ENCODE measurements at places on chromosomes 2 and 18.

- no peak for DNase-seq
Measured at GRCh38 chr2:39523308-39524044, 86.4 kb upstream of the MAP4K3 start.

GRCh38 chr2:41907771-41908207 is 140.0 kb upstream of the PKDCC start:
- no peak for DNase-seq

- no peak for DNase-seq
Measured at GRCh38 chr18:76496194-76496890, 1.3 kb upstream of the ZNF516 start.

DNA sequence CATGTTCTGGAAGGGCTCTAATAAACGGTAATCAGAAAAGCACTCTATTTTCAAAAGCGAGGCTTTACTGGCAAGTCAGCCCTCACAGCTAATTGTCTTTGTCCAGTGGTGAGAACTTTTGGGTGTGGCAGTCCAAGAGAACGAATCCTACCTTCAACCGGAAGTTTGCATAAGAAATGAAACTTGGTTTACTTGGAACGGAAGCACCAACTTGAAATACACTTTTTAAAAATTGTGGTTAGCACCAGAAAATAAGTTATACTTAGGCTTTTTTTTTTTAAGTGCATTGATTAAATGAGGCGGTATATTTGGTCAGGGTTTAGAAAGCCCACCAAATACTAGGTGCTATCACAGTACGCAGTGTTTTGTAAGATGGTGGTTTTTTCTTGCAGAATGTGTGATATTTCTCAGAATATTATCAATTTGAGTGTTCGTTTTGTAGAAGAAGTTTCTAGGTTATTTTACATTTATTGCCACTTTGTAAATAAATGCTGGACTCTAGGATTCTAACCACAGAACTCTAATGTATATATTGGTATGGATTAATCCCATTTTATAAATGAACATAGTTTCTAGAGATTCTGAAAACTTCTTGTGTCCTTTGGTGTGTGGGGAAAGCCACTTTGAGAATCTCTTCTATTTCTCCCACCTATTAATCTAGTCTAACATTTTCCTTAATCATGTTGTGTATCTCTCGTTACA is 1.2 kb downstream of the MYL12A start:
- peak; percentile 64 for DNase-seq

GRCh38 chr2:190512539-190513095 is 21.9 kb downstream of the NEMP2 start:
- DNase-seq, result no peak

GRCh38 chr18:46253498-46253897 is 149.3 kb downstream of the HAUS1 start:
- no peak for DNase-seq

- DNase-seq, result no peak
Measured at GRCh38 chr2:226273440-226273839, 526.2 kb downstream of the IRS1 start.

GRCh38 chr2:20595439-20596192 is 55.3 kb downstream of the HS1BP3 start:
- no peak for DNase-seq

DNA sequence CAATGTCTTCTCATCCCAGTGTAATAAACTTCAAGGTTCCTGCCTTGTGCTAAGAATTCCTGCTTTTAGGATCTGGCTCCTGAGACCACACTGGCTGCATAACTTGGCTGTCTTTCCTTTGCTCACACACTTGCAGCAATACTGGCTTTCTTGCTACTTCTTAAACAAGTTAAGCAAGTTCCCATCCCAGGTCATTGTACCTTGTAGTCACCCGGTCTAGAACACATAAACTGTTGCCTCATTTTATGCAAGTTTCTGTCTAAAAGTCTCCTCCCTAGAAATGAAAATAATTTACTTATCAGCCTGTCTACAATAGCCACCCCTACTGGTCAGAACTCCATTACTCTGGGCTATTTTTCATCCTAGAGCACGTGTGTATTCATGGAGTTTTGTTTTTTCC is 887.9 kb upstream of the FAM98A start:
- DNase-seq, result no peak
